COR-L47 (cell line): ENCODE measurements at places on chromosomes 4 and X.

DNA sequence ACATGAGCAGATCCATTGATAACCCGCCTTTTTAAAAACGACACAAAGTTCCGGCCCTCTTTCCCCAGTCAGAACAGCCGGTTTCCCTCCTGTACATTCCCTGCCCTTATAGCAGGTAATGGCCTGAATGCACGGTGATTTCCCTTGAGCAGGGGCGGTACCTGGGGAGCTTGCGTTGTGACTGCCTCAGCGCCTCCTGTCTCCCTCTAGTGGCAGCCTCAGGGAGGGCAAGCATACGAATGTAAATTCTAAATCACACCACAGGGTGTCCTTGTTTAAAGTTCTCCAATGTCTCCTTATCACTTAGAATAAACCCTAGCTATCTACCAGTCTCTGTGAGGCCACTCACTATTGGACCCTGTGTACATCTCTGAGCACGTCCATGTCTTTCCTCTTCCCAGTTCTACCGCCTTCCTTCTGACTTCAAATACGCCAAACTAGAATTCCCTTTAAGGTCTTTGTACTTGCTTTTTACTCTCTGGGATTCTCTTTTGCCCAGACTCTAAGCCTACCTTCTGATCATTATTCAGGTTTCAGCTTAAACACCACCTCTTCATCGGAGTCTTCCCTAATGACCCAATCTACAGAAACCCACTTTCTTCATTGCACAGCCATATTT is 18.4 kb upstream of the LDB2 start:
- peak; percentile 62 for DNase-seq

- no peak for DNase-seq
These were observed 2.6 kb upstream of the CNOT6L start for GRCh38 chr4:77821775-77822174.

GRCh38 chrX:100643956-100644860 is at the start of gene SRPX2:
SRPX2 (plus strand) TSS chrX:100644199; CDS start chrX:100646323, 2,124 bp downstream.
- DNase-seq, result no peak

- DNase-seq, result no peak
These were observed 134.0 kb upstream of the PJA1 start for GRCh38 chrX:69299285-69299684.

- DNase-seq, result no peak
These were observed 118.9 kb upstream of the SLC34A2 start for GRCh38 chr4:25536564-25537320.

- no peak for DNase-seq
These were observed 208.8 kb downstream of the SH2D1A start for GRCh38 chrX:124555036-124555595.

- no peak for DNase-seq
These were observed 24.2 kb downstream of the TRO start for GRCh38 chrX:54944816-54945215.
